ENCODE measurements at places on chromosomes 4 and X.

GRCh38 chrX:17075004-17075403, 128.5 kb downstream of the REPS2 start:
- DNase-seq: no peak

GRCh38 chrX:15207994-15208393, 61.9 kb downstream of the ASB9 start:
- DNase-seq: no peak

DNA sequence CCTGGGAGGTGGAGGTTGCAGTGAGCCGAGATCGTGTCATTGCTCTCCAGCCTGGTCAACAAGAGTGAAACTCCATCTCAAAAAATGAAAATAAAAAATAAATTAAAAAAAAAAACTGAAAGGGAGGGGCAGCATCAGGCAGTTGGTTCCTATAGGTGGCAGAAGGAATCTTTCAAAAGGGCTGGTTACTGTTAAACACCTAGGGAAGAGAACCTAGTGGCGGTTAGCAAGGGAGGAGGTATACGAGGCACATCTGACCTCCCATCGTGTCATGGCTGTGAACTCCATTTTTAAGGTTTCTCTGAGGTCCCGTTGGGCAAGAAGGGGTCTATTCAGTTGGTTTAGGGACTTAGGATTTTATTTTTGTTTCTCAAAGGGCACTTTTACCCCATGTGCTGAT, 150.1 kb downstream of the SLC7A11 start:
- DNase-seq: no peak

GRCh38 chrX:70672326-70672725, 227.7 kb downstream of the DLG3 start:
- no peak for DNase-seq

DNA sequence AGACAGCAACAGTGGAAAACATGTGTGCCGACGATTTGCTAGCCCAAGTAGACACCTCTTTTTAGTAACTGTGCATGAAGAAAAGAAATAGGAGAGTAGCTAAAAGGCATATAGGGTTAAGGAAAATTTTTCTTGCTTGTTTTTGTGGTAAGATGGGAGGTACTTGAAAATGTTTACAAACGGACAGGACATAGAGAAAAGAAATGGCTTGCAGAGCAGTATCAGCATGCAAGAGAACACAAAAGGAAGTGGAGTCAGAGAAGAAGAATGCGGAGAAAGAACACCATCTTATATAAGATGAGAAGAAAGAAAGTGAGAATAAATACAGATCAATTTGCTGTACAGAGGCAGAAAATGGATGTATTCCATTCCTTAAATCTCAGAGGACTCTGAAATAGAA, 263.7 kb upstream of the ETNPPL start:
- no peak for DNase-seq

DNA sequence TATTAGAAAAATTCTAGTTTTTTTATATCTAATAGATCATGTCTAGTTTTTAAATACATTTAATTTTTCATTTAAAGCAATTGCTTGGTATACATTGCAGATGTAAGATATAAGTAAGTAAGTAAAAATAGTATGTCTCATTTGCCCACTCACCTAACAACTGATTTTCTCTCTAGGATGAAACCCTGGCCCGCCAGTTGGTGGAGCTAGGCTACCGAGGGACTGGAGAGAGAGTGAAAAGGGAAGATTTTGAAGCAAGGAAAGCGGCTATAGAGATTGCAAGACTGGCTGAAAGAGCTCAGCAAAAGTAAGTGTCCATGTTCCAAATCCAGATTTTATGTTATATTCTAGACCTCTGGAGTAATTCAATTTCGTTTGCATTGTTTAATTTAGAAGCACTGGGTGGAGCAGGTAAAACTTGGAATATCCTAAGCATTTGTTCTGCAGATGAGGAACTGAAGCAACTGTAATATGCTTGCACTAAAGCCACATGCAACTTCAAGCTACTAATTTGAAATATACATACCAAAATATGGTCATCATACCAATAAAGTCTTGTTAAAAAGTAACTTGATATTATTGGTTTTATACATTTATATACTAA, 27.1 kb downstream of the CFAP299 start:
- DNase-seq: no peak

- no peak for DNase-seq
These were observed 197.2 kb upstream of the ZFP42 start for GRCh38 chr4:187798385-187798784.

DNA sequence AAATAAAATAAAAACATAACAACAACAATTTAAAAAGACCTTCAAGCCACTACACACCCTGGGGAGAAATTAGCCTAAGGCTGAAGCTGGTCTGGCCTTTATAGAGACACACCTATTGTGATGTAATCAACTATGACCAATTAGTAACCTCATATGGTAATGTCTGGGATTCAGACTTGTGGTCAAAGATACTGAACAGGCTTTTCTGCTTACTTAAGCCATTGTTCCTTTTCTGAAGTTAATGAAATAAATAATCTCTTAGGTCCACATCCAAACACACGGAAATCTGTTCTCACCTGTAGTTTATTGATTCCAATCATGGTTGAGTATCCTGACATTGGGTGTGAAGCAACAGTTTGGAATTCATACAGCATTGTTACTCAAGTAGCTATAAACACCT, 152.5 kb downstream of the PLS3 start:
- DNase-seq: no peak

Data from GM12892 (cell line).